ENCODE measurements at places on chromosomes 4 and X. TPM values are rescaled to one million over a fixed set of nuclear protein-coding genes. Genes with fewer than 3 reads are reported as not detected.
A peak's percentile ranks its signal among the peaks of the same experiment; 100 is the strongest.

DNA sequence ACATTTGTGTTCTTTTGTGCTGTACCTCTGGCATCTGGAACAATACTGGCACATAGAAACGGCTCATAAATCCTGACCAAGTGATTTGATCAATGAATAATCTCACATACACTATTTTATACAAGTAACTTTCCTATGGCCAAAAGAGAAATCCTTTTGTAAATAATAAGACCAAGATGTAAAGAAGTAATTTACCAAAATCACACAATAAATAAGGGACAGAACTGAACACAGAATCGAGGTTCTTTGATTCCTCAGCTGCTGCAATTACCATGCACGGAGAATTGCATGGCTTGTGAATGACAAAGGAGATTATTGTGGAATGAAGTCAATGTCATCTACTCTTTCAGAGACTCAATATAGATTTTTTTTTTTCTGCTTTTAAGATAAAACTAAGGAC is 576.8 kb upstream of the SMIM31 start:
- no peaks in the 10 kb centered on the region for H3K36me3 ChIP-seq
- H3K4me3 ChIP-seq: no peak overlapping the region
- no peaks in the 10 kb centered on the region for H3K4me1 ChIP-seq
- DNase-seq: no peak

DNA sequence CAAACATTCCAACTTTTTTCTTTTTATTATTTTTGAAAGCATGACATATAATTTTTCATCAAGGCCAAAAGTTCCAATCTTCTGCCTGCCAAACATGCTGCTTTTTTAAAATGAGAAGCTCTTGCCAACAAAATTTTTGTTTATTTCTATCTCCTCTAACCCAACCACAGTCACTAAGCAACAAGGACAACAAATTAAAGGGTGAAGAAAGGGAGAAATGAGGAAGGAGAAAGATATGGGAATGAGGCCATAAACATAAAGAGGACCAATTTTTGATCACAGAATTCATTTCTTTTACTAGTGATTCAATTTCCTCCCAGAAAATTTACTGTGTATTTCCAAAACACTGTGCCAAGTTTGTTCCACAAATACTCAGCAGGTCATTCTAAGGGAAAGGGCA is 537.0 kb upstream of the DIAPH2 start:
- H3K4me1 ChIP-seq: no peaks in the 10 kb centered on the region
- DNase-seq: no peak
- H3K36me3 ChIP-seq: no peaks in the 10 kb centered on the region
- peak overlapping the region; percentile 6 for H3K27ac ChIP-seq
- no peaks in the 10 kb centered on the region for H3K27me3 ChIP-seq

- no peak for DNase-seq
- no peaks in the 10 kb centered on the region for H3K36me3 ChIP-seq
- no peak overlapping the region for H3K27ac ChIP-seq
- no peak overlapping the region for H3K4me3 ChIP-seq
- H3K27me3 ChIP-seq: no peaks in the 10 kb centered on the region
- H3K4me1 ChIP-seq: no peaks in the 10 kb centered on the region
Measured at GRCh38 chr4:88630756-88631155, 38.5 kb downstream of the HERC3 start.

- H3K27ac ChIP-seq: no peak overlapping the region
- H3K4me3 ChIP-seq: no peak overlapping the region
- H3K27me3 ChIP-seq: no peaks in the 10 kb centered on the region
- no peaks in the 10 kb centered on the region for H3K4me1 ChIP-seq
Measured at GRCh38 chr4:36115312-36115711, 129.0 kb downstream of the ARAP2 start.

DNA sequence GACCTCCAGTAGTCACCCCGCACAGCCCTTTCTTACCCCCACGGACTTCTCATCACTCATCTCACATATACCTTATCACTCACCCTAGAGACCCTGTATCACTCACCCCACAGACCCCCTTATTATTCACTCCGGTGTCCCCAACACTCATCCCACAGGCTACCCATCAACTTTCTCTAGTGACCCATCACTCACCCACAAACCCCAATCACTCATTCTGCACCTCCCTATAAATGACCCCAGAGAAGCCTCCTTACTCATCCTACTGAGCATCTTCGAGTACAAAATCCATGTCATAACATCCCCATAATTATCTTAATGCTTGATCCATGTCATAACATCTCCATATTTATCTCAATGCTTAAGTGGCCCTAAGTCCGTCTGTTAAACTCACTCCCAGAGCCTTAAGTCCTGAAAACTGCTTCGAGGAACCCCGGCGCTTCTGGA is 934 bp downstream of the ZNF41 start:
- no peaks in the 10 kb centered on the region for H3K36me3 ChIP-seq
- peaks cover 13% of the 10 kb centered on the region for H3K4me1 ChIP-seq
- H3K27ac ChIP-seq: peak overlapping the region; percentile 95
- peak overlapping the region; percentile 70 for H3K4me3 ChIP-seq
- no peak for DNase-seq

- H3K4me3 ChIP-seq: no peak overlapping the region
- H3K4me1 ChIP-seq: peaks cover 4% of the 10 kb centered on the region
- no peaks in the 10 kb centered on the region for H3K36me3 ChIP-seq
- no peaks in the 10 kb centered on the region for H3K27me3 ChIP-seq
- H3K27ac ChIP-seq: peak overlapping the region; percentile 61
Measured at GRCh38 chr4:23374259-23374658, 515.6 kb downstream of the PPARGC1A start.

GRCh38 chr4:69057620-69058409 is 38.5 kb upstream of the UGT2B7 start:
- H3K27me3 ChIP-seq: no peaks in the 10 kb centered on the region
- H3K4me1 ChIP-seq: no peaks in the 10 kb centered on the region
- no peaks in the 10 kb centered on the region for H3K36me3 ChIP-seq
- peak overlapping the region; percentile 6 for H3K4me3 ChIP-seq

DNA sequence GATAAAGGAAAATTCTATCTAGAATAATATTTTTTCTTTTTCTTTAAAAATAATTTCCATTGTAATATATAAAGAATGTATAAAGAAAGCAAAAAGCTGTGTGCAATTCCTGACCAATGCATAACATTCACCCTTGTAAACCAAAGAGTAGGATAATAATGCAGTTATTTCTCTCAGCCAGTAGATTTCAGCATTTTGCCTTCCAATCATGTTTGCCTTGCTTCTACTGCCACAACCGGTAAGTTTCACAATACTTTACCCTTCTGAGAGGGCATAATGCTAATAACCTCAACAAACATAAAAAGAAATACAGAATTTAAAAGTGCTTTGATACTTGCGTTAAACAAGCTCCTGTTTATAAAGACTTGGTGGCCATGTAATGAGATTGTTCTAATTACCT is 59.9 kb downstream of the CHIC2 start:
- no peak for DNase-seq
- H3K4me3 ChIP-seq: no peak overlapping the region
- no peaks in the 10 kb centered on the region for H3K36me3 ChIP-seq
- no peaks in the 10 kb centered on the region for H3K27me3 ChIP-seq

DNA sequence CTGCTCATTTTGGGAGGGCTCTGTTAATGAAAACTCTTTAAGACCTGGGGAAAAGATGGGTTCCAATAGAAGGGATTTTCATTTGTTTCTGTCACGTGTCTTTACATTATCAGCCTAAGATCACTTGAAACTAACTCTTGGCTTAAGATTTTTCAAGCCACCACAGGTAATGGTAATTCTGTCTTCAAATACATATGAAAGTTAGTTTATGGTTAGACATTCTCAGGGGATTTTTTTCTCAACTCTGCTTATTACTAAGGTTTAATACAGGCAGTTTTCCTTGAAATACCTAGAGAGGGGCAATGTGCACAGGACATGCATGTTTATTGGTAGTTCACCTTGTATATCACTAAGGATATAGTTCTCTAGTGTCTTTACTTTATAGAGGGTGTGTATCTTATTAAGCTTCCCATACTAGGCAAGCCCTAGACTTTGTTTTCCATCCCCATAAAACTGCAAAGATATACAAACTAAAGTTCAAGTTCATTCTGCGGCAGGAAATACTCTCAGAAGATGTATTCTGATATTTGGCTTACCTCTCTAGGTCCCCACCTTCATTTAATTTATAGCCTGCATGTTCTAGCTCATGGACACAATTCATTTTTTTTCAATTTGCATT is 38.2 kb upstream of the MYOZ2 start:
- no peak overlapping the region for H3K27ac ChIP-seq
- no peak overlapping the region for H3K4me3 ChIP-seq
- peaks cover 3% of the 10 kb centered on the region for H3K4me1 ChIP-seq
- no peaks in the 10 kb centered on the region for H3K36me3 ChIP-seq
- no peak for DNase-seq
- no peaks in the 10 kb centered on the region for H3K27me3 ChIP-seq

The REPS2 gene
- total RNA-seq: 18.5 TPM

The PCSK1N gene
- total RNA-seq: 3.0 TPM

The PNMA6A gene
- 1.2 TPM for total RNA-seq

Data from lower lobe of right lung (tissue), 2 donors.